ENCODE measurements at places on chromosomes 3 and 15.

DNA sequence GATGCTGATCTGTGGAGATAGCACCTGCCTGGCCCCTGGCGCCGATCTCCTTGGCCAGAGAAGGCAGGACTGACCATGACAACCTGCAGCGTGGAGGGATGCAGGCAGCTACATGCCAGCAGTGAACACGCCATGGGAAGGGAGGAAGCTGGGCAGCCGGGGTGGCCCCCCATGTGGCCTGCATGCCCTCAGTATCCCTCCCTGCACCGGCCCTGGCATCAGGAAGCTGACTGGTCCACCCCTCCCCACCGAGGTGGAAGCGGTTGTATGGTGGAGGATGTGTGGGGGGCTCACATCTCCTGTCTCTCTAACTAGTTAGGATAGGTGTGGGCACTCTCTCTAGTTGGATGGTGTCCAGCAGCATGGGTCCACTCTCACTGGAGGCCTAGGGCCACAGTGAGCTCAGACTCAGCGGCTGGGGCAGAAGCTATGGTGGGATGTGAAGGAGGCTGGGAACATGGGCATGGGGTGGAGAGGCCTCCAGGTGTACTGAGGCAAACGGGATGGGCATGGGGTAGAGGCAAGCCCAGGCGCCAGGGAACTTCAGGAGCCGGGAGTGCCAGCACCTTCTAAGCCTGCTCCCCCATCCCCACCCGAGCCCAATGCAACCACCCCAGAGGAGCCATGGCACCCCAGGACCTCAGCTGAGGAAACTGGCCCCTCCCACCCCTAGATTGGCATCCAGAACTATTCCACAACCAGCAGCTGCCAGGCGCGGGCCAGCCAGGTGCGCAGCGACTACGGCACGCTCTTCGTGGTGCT is 1.8 kb upstream of the ABTB1 start:
- DNase-seq: peak; percentile 24

GRCh38 chr3:14537590-14538450 is 2.3 kb downstream of the GRIP2 start:
- DNase-seq: no peak

DNA sequence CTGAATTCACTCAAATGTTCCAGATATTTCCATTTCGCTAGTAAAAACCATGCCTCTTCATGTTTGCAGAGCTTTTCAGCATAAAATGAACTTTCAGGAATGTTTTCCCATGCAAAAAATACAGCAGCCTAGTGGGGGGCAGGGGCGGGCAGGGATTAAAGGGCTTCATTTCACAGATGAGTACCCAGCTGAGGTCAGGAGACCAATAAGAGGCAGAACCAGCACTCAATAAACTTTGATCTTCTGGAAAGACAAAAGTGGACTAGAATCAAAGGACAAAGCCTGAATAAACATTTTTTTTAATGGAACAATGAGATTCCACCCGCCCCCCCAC is 8.0 kb downstream of the KLHL25 start:
- no peak for DNase-seq

DNA sequence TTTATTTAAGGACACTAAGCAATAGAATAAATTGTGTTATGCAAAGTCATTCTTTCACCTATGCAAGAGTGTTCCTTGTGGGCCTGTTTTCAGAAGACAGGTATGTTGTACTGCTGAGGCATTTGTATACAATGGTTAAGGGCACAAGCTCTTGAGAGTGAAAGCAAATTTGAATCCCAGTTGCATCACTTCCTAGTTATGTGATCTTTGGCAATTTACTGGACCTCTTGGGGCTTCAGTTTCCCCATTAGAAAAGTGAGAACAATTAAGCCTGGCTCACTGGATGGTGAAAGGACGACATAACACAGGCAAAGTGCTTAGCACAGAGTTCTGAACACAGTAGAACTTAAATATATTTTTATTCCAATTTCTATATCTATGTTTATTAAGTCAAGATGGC is 117.4 kb downstream of the EFHB start:
- no peak for DNase-seq

- DNase-seq: no peak
Observed at GRCh38 chr3:184715943-184716621, 4.2 kb upstream of the MAGEF1 start.

DNA sequence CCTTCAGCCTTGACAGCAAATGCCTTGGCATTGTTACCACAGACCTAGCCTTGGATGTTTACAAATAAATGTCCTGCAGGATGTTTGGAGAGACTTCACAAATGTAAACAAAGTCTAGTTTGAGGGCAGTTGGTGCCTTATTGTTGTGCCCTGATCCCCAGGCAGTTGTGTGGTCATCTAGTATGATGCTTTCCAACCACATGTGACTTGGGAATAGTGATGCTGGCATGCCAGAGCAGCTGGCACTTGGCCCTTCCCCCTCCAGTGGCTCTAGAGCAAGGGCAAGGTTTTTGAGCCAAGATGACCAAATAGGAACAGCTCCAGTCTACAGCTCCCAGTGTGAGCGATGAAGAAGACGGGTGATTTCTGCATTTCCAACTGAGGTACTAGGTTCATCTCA is 258.2 kb downstream of the ADAMTS17 start:
- DNase-seq: no peak

DNA sequence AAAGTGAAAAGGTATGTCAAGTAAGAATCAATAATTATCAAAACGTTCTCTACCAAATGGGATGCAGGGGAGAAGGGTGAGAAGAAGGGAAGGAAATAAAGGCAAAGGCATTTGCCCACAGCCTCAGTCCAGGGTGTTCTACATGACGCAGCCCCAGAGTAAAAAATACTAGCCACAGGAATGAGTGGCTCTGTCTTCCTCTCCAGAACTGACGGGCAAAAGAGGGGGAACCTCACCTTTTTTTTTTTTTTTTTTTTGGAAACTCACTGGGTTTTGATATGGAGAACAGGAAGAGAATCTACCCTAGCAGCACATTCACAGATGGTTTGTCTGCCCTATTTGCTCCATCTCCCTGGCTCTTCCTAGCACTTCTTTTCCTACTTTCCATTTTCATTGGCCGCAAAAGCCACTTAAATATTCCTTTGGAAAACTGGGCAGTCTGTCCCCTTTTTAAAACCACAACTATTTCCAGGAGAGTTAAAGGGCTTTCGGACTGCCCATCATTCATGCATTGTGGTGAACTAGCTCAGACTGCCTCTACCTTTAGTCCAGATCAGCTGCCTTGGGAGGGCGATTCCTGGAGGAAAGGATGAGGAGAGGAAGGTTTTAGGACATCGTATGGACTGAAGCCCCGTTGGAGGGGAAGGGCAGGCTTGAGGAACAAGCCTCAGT is 28.2 kb downstream of the B3GNT5 start:
- DNase-seq: no peak

DNA sequence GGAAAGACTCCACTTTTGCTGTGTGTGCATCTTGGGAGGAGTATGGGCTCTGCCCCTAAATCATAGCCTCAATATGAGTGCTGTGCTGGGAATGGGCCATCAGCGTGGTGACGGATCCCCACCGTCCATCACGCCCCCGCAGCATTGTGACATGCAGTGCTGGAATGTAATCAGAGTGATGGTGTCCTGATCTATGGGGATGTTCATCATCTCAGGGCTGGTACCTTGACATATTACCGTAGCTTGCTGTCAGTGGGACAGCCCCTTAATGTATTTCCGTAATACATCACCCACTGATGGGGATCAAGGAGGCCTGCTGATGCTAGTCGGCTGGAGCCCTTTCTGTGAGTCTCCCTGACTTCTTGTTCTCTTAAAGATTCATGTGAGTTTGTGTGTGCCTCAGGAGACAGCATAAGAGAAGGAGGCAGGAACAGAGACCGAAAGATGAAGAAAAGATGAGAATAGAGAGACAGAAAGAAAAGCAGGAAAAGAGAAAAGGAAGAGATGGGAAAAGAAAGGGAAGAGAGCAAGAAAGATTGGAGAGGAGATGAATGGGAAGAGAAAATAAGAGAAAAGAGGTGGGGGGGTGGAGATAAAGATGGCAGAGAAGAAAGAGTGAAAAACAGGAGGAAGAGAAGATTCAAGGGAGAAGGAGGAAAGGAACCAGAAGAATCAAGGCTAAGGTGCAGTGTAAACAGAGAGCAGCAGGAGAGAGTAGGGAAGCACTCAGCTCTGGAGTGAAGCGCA is 183.7 kb downstream of the RPLP1 start:
- no peak for DNase-seq

DNA sequence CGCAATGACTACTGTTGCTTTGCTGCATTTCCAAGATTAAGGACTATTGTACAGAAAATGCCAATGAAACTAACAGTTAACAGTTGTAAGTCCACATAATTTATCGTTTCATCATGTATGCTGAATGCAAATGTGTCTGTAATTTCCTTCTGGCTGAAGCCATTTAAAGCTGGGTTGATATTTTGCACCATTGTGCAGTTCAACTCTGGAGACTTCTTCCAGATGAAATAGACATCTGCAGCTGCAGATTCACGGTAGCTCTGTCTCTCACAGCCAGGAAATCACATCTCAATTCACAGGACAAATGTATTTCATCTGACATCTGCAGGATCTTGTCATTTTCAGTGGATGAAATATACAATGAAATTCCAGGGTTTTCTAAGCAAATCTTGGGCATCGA is 145.4 kb downstream of the CHL1 start:
- DNase-seq: no peak

DNA sequence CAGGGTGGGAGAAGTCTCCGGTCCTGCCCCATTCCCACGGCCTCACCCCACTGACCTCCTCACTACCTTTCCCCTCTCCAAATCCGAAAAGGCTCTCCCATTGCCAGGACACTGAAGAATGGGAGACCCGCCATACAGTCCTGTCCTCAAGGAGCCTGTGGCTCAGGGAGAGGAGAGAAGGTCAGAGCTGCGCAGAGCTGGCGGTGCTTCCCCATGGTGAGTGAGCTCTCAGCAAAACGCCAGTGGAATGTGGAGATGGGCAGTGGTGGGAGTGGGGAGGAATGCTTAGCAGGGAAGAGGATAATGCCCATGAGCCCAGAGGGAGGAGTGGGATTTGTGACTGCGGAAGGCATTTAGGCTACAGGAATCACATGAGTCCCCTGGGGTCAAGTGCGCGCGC is 20.1 kb downstream of the FAM43A start:
- no peak for DNase-seq

- DNase-seq: no peak
Observed at GRCh38 chr15:70492240-70493177, 270.8 kb downstream of the UACA start.

DNA sequence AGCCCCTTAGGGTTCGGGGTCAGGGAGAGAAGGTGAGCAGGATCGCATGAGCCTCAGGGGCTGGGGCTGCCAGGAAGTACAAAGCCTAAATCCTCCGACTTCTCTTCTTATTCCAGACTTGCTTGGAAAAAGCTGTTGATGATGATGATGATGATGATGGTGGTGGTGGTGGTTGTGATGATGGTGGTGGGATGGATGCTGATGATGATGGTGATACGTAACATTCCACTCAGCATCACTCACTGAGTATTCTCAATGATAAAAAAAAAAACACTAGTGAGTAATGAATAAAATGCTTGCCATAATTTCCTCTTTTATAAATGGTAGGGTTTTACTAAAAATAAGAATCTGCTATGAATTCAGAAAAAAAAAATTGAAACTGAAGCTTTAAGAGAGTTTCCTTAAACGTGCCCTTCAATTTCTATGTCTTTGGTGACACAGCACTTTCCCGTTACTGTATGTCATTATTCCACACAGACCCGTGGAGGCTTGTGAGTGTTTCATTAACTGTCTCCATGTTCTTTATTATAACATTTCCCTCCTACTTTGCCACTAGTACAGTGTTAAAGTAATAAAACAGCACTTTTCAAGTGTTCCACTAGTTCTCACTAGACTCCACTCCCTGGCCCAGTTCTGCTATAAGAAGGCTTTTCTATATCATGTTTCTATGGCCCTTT is 5.4 kb upstream of the ACAN start:
- no peak for DNase-seq

GRCh38 chr15:27582726-27583410 is 516.2 kb downstream of the OCA2 start:
- no peak for DNase-seq

DNA sequence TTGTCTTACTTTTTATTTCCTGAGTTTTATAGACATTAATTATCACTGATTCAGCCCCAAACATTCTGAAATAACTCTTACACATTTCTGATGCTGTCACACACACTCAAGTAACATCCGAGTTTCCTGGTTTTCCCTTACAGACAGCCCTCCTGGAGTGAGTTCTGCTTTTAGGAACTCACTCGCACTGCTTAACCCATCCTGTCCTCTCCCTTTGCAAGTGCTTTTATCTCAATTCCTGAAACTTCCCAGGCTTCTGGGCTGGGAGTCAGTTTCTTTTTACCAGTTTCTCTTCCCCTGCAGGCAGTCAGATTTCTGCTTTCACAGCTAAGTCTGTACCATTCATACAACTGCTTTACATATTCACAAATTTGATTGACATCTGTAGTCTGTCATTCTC is 15.6 kb upstream of the SH3GL3 start:
- DNase-seq: no peak

DNA sequence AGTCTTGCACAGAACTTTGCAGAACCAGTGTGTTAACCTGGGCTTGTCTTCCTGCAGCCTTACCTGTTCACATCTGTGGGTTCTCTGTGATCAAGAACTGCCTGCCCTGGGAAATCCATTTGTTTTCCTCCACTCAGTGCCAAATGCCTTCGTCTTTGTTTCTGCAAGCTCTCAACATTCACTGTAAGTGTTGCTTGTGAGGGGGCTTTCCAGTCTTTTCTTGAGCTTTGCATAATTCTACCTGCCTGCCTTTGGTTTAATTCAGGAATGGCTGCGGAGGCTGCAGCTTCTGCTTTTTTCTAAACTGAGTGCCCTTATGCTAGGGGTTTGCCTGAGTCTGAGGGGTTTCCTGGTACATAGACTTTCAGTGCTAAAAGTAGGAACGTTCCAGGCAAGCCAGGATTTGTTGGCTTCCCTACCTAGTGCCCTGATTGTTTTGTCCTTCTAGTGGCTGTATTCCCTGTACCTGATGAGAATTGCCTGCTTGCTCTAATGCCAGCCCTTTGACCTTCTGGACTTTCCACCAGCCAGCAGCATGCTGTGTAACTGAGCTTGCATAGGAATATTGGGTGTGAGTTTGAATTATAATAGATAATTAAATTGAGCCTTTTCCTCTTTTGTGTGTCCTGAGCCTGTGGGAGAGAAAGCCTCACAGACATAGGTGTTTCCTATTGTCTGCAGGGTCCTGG is 96.6 kb upstream of the CLSTN2 start:
- DNase-seq: no peak

- DNase-seq: no peak
Observed at GRCh38 chr3:67685499-67685898, 31.1 kb upstream of the SUCLG2 start.

- no peak for DNase-seq
Observed at GRCh38 chr15:70427167-70428120, 329.7 kb upstream of the TLE3 start.

- no peak for DNase-seq
Observed at GRCh38 chr3:150738688-150739087, 24.3 kb downstream of the SIAH2 start.

GRCh38 chr3:11290743-11291680 is 18.8 kb downstream of the ATG7 start:
- DNase-seq: no peak
